ENCODE measurements at places on chromosomes 3 and 15.

GRCh38 chr15:101406036-101406435 is 83.5 kb downstream of the PCSK6 start:
- DNase-seq, result no peak

DNA sequence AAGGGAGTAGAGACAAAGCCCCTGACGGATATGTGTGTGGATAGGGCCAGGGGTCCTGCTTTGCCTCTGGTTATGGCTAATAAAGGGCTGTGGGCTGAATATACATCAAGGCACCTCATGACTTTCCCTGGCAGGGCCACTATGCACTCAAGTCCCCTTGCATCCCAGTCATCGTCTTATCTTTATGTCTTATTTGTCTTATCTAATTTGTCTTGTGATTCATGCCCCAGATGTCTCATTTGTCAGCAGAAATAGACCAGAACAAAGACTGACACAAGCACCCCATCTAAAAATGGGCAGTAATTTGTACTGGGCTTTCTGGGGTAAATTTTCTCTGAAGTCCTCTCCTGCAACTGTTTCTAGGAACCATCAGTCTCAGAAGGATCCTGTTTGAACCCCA is 68.6 kb downstream of the ITGA11 start:
- DNase-seq, result no peak

DNA sequence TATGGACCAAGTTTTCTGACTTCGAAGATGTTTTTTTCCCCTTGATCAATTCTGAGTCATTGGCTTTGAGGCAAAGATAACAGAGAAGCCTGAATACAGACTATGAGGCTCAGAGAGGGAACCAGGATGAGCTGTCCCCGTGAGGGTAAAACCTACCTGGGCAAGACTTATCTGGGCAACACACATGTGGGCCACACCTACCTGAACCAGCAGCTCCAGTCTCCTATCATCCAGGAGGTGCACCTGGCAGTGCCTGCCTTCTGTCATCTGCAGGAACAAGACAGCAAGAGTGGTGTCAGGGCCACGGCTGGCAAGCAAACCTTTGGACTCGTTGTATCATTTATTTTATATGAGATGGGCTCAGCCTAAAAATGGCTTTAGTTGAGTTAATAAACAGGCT is 72.6 kb downstream of the FRMD4B start:
- no peak for DNase-seq

- DNase-seq, result no peak
These were observed 88.3 kb upstream of the UBE3A start for GRCh38 chr15:25527118-25527517.

GRCh38 chr3:35665390-35666055 is 26.2 kb downstream of the ARPP21 start:
- DNase-seq, result no peak

- DNase-seq, result no peak
These were observed 55.1 kb downstream of the DNAJB8 start for GRCh38 chr3:128411574-128412064.

DNA sequence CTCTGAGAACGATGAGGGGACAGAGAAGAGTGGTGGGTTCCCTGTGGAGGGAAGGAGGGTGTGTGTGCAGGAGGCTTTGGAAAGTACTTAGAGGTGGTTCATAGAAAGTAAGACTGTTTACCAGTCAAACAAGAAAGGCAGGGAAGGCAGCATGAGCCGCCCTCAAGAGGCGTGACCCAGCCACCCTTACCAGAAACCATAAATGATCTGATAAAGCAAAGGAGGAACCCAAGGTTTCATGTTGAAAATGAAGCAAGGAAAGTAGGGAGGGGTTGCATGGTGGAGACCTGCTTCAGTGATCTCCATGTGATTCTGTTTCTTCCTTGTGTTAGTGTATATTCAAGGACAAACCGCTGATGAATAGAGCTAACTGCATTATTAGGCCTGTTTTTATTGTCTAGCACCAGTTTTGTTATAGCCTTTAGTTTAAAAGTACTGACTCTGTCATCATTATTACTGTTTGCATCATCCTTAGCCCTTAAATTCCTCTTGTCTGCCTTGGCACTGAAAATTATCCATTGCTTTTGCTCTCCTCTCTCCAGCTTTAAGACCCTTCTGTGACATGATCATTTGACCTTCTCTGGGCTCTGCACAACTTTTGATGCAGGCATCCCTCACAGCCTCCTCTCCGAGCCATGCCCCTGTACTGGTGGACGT is 96.1 kb downstream of the STAC start:
- DNase-seq, result no peak

GRCh38 chr3:50433954-50434353 is 69.5 kb downstream of the CACNA2D2 start:
- no peak for DNase-seq

GRCh38 chr3:165336786-165337185 is 140.6 kb upstream of the SLITRK3 start:
- DNase-seq, result no peak

DNA sequence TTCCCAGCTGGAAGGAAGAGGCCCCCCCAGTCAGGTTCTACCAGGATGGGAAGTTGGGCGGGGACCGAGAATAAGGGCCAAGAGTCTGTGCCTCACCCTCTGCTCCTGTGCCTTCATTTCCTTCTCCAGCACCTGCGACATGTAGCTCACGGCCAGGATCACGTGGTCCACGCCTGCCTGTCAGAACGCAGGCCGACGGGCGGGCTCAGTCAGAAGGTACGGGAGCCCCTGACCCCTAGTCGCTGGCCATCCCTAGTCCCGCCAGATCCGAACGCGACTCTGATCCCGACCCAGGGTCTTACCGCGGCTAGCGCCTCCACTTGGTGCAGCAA is 489 bp downstream of the GMPPB start:
- DNase-seq, result peak; percentile 60

DNA sequence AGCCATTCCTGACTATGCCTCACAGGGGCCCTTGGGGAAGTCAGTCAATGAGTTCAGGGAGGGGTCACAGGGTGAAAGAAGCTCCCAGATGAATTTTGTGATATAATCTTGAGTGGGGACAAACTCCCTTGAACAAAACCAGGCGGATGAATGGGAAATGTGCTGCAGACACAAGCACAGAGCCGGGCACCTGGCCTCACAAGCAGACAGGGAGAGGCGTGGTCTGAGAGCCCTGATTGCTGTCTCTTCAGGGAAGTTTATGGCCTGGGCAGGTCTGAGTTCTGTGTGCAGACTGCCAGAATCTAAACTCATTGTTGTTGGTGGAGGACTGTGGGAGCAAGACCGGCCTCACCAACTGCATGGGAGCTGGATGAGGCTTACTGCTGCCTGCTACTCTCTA is 591.8 kb downstream of the EPHA3 start:
- DNase-seq, result no peak

DNA sequence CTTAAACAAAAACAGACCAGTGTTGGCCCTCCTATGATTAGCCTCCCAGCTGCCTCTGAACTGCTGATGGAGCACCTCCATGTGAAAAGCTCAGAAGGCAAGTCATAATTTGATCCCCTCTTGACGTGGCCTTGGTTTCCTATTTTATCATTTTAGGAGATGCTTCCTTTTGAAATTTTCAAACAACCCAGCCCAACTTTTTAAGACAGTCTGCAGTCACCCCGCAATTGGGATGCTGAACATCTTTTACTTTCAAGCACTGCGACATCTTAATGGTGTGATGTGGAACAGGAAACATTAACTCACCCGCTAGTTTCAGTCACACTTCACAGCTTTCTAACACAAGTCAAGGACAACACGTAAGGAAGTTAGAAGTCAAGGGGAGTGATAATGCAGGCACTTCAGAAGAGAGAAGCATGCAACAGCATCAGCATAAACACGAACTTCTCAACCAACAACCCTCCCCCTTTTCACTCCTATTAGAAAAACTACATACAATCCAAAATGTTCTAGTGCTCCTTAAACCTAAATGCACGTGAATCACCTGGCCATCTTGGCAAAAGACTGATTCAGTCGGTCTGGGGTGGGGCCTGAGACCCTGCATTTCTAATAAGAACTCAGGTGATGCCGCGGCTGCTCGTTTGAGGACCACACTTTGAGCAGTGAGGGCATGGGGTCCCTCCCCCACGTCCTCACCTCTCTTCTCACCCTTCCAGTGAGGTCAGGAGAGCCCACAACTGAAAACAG is 161.5 kb downstream of the FOXP1 start:
- peak; percentile 58 for DNase-seq

DNA sequence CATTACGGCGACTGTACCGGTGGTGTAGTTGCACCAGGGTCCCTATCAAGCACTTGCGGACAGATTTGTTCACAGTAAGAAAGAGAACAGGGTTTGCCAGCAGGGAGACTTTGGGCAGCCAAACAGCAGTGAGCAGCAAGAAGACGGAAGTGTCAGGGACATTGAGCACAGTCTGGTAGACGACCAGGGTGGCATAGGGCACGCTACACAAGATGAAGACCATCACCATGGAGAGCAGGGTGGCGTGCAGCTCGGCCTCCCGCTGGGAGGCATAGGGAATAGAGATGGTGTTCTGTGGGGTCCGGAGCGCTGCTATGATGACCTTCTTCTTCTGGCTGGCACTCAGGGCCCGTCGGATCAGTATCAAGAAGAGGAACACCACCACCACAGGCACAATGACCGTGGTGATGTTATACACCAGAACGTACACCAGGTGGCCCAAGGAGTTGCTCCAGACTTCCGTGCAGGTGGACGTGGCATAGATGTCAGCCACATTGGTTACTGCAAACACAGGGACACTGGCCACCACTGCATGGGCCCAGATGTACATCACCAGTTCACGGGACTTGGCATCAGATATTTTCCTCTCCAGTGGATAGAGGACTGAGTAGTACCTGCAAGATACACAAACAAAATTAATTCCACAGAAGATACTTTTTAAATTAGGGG is 19.1 kb upstream of the FSIP1 start:
- DNase-seq, result no peak

GRCh38 chr3:17741621-17742101 is 770 bp downstream of the TBC1D5 start:
- DNase-seq, result no peak

GRCh38 chr15:69119001-69119400 is 41.4 kb upstream of the GLCE start:
- DNase-seq, result no peak

DNA sequence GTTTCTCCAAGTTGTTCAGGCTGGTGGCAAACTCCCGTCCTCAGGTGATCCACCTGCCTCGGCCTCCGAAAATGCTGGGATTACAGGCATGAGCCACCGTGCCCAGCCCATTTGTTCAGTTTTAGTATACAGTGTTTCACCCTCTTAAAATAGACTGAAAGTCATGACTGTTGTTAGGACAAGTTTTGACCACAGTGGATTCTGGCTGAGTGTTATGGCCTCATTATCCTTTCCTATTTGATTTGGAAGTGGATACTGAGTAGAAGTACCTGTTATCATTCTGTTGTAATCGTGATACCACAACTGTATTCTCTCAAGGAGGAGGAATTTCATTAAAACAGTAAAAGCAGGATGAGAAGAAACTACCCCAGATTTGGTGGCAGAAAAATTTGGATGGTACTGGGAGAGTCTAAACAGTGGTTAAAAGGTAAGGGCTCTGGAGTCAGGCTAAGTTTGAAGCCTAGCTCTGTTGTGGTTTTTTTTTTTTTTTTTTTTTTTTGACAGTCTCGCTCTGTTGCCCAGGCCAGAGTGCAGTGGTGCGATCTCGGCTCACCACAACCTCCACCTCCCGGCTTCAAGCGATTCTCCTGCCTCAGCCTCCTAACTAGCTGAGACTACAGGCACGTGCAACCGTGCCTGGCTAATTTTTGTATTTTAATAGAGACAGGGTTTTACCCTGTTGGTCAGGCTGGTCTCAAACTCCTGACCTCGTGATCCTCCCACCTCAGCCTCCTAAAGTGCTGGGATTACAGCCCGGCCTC is 2.6 kb downstream of the MAP2K1 start:
- no peak for DNase-seq

DNA sequence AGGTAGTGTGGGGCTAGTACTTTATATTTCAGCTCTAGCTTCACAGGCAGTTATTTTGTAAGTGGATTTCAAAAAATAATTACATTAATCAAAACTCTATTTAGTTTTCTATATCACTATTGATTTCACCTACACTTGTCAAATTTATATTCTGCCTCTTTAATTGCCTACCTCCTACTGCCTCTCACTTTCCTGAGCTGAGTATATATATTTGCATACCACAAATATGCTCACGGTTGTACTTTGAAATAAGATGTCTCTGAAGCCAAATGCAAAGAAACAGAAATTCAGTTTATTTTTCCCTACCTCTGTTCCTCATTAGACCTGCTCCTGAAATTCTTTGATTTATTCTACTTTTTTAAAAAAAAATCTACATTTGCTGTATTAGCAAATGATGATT is 309.3 kb upstream of the TGFBR2 start:
- no peak for DNase-seq

DNA sequence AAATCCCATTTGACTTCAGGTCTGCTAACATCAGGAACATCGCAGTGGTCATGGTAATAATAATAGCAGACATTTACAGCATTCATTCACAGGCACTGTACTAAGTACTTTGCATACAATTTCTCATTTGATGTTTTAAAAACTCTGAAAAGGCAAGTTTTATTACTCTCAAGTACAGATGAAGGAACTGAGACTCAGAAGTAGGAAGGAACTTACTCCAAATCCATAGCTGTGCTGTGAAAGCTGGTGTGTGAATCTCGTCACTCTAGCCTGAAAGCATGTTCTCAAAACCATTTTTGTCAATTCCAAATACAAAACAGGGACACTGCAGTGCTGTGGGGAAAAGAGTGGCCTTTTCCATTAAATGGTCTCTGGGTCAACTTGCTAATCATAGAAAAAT is 179.9 kb downstream of the FAM43A start:
- DNase-seq, result no peak

GRCh38 chr3:2023959-2024358 is 74.7 kb upstream of the CNTN4 start:
- no peak for DNase-seq

- DNase-seq, result no peak
These were observed 1037.5 kb downstream of the NAALADL2 start for GRCh38 chr3:175896655-175897054.

- DNase-seq, result no peak
These were observed 135.0 kb upstream of the FAM3D start for GRCh38 chr3:58801541-58801940.

- no peak for DNase-seq
These were observed 474.0 kb downstream of the FGF12 start for GRCh38 chr3:192253138-192253887.

- no peak for DNase-seq
These were observed 39.0 kb downstream of the IL12A start for GRCh38 chr3:160027541-160028195.
